ENCODE measurements at places on chromosomes 1 and 21.

DNA sequence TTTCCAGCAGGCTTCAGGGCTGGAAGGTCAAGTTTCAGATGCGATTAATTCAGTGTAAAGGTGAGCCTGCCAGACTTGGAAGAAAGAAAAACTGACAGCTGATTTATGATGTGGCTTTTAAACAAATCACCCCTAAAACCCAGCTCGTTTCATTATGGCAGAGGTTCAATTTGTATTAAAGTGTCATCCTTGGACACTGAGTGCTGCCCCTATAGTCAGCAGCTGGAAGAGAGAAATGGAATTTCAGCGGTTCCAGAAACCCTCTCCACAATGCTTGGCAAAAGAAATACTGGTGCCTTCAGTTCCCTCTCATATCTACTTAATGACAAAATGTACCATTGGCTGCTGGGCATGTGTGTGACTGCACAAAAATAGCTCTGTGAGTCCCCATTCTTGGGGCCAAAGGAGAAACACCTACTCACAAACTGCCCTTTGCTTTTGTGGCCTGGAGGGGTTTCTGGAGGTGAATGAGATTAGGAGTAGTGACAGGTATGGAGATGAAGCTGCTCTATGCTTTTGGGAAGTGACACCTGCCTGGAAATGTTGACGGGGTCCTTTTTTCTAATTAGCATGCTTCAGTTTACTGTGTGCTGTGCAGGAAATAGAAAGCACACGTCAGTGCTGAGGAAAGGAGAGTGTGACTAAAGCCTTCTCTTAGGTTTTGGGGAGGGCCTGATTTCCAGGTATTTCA is 95.1 kb upstream of the TSPAN2 start:
- DNase-seq = no peak

GRCh38 chr1:23210351-23210785 is 6.9 kb downstream of the HTR1D start:
- DNase-seq = no peak

DNA sequence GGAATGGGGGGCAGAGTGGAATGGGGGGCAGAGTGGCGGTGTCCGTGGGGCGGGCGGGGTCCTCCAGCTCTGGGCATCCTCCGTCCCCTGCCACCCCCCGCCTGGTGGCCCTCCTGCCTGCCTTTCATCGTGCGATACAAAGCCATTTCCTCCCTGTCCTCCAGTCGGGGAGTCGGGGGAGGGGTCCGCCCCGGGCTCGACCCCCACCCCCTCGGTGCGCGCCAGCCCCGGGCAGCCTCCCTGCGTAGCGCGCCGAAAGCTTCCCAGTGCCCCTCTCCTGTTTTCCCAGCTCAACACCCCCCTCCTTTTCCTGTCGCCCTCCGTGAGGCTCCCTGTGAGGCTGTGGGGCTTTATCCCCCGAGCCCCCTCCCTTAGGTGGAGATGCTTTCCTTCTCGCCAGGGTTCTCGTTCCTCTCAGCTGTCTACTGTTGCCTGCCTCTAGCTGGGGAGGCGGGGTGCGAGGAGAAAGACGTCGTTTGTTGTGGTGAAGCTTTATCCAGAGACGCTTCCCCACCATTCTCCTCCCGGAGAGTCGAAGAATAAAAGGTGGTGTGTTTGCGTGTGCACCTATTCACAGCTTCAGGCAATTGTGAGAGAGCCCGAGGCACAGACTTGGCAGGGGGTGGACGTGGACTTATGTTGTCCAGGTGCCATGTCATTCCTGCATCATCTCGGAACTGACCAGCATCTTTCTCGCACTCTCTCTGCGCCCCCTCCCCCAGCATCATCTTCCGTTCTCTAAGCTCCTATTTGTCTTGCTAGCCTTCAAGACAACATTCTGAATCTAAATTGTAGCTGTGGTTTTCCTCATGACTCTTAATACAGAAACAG is 848 bp downstream of the DNM3 start:
- DNase-seq = no peak

- no peak for DNase-seq
These were observed 41.7 kb downstream of the LRP8 start for GRCh38 chr1:53285969-53286760.

- DNase-seq = no peak
These were observed 2.4 kb upstream of the ELF3 start for GRCh38 chr1:202007805-202008489.
